Naive thymus-derived CD8-positive, alpha-beta T cell (primary cell): ENCODE measurements at places on chromosomes 5 and 9.

- DNase-seq: no peak
These were observed 370.9 kb upstream of the WWC1 start for GRCh38 chr5:167920589-167920988.

DNA sequence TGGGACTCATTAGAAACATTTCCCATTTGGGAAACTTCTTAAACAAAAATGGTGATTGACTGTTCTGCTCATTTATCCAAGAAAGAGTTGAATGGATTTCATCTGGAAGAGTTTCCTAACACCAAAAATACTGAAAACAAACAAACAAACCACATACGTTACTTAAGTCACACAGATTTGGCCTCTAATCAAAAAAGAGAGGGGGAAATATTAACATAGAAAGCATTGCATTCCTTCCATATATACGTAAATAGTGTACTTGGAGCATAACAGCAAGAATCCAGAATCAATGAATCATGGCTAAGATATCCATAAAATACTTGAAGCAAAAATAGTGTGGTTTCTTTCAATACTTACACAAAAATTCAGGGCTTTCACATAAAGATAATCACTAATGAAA, 189.8 kb upstream of the MAP3K1 start:
- DNase-seq: no peak

DNA sequence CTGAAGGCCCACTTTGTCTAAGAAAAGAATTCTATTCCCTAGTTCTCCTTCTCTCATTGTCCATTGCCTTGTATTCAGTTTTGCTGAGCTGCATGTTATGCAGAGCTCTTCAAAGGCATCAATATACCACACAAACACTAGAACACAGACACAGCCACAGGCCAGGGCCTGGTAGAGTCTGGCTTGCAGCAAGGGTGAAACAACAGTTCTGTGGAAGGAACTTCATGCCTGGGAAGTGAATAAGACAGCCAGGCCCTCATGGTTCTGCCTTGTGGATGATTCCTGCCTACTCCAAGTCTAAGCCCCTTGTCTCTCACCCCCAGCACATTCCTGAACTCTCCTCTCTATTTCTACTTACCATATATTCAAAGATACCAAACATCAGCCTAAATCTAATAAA, 30.8 kb downstream of the KLHL3 start:
- DNase-seq: no peak

GRCh38 chr5:120443607-120444006, 20.5 kb upstream of the PRR16 start:
- DNase-seq: no peak

DNA sequence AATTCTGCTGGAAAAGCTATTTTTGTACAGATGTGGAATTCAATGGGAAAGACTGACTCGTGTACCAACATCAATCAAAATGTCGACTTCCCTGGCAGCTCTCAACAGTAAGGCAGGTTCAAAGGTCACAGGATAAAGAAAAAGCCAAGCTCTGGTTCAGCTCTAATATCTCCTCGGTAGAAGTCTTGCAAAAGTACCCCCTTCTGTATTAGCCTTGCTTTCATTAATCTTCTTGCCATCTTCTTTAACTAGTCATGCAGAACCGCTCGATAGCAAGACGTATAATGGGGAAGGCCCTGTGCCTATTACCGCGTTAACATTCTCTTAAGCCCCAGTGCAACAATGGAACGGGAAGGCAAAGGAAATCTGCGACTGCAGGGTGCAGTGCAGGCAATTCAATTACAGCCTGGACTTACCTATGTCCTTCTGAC, 201.2 kb downstream of the GAPVD1 start:
- no peak for DNase-seq

- peak; percentile 33 for DNase-seq
These were observed 525.6 kb downstream of the PDE4D start for GRCh38 chr5:59367791-59368394.

- DNase-seq: no peak
These were observed 3.0 kb downstream of the PCDH1 start for GRCh38 chr5:141875022-141875740.

DNA sequence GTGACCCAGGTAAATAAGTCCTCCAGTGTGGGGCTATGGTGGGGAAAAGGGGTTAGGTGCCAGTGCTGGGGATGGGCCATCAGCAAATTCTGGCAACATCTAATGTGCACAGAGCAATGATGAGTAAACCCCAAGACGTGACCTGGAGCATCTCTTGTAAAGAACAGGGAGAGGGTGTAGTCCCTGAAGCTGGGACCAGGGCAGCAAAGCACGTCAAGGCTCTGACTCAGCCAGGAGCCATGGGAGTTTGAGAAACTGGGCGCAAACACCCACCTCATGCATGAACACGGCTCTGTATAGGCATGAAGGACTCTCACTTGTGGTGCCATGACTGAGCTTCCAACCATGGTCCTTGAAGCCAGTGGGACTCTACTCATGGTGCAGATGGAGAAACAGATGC, 51.8 kb downstream of the DUSP1 start:
- DNase-seq: no peak

DNA sequence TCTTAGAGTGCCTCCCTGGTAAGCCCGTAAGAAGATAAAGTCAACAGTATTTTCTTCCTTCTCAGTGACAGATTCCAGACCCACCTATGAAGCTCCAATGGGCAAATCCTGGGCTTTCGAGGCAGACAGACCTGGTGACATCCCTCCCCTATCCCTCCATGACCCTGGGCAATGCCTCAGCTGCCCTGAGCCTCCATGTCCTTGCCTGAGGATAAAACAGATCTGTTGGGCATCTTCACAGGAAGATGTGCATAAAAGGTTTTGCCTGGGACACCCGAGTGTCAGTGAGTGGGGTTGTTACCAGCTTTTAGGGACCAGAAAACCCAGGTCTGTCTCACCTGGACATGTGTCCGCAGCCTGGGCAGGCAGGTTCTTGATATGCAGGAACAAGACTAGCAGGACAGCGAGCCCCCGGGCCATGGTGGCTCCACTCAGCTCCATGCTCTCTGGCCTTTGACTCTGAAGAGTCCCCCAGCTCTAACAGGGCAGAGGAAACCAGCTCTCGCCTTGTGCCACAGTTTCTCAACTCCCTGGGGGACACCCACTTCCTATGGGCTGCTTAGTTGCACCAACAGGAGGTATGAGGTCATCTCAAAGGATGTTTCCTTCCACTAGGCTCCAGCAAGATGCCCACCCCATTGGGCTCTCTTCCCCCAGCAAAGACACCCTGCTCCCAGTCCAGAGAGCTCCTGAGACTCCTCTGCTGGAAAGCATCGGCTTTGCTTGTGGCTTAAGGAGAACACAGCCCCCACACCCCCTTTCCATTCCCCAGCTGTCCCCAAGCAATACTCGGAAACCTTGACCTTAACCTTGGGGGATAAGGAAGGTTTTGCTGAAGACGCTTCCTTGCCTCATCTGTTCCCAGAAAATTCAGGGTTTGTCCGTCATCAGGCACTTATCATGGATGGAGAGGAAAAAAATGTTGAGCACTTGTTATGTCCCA, at the start of gene FCN1:
Gene FCN1, minus strand, starts transcription at position 482 of the 943 bp plus-strand sequence. Its CDS starts 41 bp downstream, at position 441.
- no peak for DNase-seq

- DNase-seq: no peak
These were observed 151.5 kb downstream of the PAX5 start for GRCh38 chr9:36882594-36882993.

DNA sequence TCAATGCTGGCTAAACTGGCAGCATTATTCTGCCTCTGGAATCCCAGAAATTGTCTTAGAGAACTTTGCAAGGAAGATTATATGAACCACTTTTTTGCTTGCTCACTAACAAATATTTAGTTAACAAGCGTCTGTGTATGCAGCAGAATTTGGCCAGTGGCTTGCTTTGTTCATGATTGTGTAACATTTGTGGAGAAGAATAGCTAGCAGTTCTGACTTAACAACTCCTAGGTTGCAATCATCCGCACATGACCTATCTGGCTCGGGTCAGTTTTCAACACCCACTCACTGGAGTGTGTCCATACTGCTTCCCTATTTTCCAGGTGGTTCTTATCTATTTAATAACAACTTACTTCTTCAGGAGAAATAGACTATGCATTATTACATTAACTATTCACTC, 98.5 kb downstream of the SNX18 start:
- no peak for DNase-seq

DNA sequence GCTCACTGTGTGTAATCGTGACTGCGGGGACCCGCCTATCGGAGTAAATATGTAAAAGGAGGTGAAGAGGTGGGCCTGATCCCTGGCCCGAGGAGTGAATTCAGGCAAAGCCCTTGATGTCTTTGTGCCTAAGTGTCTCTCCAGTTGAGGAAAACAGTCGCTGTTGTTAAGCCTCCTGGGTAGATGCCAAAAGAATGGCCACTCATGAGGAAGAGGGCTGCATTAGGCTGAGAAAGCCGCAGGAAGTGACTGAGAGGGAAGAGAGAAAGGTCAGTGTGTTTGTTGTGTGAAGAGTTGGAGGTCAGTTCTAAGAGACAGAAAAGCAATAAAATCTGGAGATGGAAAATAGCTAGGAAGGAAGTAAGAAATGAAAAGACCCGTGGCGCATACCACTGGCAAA, 35.8 kb upstream of the PIP5K1B start:
- DNase-seq: no peak

DNA sequence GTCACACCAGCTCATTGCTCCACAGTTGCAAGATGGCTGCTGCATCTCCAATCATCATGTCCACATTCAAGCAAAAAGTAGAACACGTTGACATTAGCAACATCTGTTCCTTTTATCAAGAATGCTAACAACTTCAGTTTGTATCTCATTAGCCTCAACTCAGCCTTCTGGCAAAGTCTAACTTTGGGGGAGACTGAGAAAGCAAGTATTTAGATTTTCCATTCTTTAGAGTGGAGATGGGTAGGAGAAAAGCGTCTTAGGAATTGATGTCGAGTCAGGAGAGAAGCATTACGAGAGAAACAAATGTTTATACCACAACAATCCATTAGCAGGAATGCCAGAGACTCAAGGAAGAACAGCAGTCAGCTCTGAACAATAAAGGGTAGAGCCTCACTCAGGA, 446.3 kb downstream of the ENC1 start:
- DNase-seq: no peak

- no peak for DNase-seq
These were observed 528.8 kb upstream of the GRAMD2B start for GRCh38 chr5:125894383-125894782.

DNA sequence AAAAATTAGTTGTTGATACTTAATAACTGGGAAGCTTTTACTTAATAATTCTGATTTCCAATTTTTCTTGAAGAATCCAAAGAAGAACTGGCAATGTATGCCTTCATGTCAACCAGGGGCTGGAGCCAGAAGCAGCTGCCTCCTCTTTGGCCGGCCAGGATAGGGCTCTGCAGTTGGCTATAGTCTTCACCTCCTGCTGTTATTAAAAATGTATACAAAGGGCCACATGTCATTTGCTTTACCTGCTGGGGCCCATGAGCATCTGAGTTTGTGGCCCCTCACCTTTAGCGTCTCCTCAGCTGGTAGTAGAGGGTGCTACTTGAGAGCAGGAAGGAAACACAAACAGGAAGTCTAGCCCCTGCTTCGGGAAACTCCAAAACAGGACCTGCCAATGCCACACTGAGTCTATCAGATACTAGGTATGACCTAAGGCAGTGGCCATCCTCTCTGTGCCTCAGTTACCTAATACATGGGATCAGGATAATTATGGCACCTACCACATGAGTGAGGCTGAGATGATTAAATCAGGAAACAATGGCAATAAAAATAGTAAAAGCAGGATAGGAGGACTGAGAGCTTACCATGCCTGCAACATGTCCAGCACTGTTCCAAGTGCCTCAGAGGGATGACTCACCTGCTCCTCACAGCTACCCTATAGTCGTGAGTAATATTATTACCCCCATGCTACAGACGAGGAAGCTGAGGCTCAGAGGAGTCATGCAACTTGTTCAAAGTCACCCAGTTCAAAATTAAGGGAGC, 21.3 kb downstream of the CCDC69 start:
- DNase-seq: no peak

DNA sequence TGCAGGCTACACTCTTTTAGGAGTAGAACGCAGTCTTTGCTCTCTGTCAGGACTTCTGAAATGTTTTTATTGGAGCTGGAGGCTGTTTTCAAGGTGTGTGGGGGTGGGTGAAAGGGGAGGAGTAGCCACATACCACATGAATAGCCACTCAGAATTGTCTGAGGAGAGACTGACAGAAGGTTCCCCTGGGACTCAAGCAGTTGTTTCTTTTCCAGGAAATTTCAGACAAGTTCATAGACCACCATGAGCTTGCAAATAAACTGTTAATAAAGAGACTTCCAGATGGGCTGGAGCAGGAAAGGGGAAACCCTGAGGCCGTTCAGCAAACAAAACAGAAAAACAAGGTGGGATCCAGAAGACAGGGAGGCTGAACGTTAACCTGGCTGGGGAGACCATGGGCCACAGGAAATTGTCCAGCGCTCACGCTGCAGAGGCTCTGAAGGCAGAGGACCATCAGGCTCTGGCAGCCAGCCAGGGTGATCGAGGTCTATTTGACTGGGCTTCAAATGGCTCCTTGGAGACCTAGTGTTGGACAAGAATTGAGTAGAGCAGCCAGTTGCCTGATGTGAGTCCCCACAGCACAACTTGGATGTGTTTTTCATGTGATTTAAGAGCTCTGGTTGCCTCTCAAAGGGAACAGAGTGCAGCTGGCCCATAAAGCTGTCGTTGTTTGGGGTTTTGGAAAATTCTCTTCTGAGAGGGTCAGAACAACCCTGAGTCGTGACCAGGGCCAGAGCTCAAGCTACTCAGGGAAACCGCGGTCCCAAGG, 159.2 kb upstream of the RAI14 start:
- no peak for DNase-seq

- no peak for DNase-seq
These were observed 33.7 kb downstream of the LAMC3 start for GRCh38 chr9:131042666-131043065.

DNA sequence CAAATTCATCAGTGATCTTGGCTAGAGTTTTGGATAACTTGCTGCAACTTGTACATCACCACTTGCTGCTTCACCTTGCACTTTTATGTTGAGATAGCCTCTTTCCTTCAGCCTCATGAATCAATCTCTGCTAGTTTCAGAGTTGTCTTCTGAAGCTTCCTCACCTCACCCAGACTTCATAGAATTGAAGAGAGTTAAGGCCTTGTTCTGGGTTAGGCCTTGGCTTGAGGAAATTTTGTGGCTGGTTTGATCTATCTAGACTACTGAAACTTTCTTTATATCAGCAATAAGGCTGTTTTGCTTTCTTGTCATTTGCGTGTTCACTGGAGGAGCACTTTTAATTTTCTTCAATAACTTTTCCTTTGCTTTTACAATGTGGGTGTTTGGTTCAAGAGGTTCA, 12.8 kb downstream of the FER start:
- no peak for DNase-seq

GRCh38 chr5:14465116-14465515, 116.5 kb upstream of the OTULINL start:
- no peak for DNase-seq

- DNase-seq: no peak
These were observed 93.1 kb downstream of the C9orf152 start for GRCh38 chr9:110114859-110115201.
